Esophagus squamous epithelium (tissue), 5 donors: ENCODE measurements at places on chromosomes 5 and 9. TPM values are rescaled to one million over a fixed set of nuclear protein-coding genes. Genes with fewer than 3 reads are reported as not detected.

DNA sequence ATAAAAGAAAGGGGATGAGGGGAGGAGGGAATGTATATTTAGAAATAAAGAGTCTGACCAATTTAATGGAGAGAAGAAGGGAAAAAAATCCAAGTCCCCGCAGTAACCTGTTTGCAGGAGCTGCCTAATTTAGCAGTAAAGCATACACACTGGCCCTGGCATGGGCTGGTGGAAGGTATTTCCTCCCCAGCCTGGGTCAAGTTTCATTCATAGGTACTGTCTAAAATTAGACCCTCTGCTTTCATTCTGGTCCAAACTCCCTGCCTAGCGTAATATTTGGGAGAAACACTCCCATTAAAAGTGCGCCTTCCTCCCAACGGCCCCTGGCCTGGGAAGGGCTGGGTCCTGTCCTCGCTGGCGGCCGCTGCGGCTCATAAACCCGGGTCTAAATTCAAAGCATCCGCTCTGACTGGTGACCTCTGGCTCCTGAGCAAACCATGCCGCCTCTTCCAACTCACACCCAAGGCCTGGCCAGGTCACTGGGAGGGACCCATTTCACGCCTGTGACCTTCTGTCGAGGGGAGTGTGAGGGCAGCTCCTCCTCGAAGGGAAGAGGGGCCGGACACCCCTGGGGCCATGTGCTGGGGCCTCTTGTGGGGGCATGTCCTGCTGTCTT, 123.2 kb downstream of the FGF18 start:
- H3K4me3 ChIP-seq, result no peak overlapping the region
- no peaks in the 10 kb centered on the region for H3K4me1 ChIP-seq
- no peaks in the 10 kb centered on the region for H3K36me3 ChIP-seq
- H3K27me3 ChIP-seq, result no peaks in the 10 kb centered on the region

DNA sequence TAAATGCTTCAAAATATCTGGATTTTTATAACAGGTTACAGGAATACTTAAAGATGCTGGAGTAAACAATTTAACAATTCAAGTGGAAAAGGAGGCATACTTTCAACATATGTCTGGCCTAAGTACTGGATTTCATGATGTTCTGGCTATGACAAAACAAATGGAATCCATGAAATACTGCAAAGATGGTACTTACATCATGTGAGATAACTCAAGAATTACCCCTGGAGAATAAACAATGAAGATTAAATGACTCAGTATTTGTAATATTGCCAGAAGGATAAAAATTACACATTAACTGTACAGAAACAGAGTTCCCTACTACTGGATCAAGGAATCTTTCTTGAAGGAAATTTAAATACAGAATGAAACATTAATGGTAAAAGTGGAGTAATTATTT, 35.6 kb downstream of the SLC30A5 start:
- H3K36me3 ChIP-seq, result peaks cover 91% of the 10 kb centered on the region
- H3K4me3 ChIP-seq, result no peak overlapping the region
- H3K27me3 ChIP-seq, result no peaks in the 10 kb centered on the region
- no peaks in the 10 kb centered on the region for H3K4me1 ChIP-seq

GRCh38 chr5:82291420-82291819, 13.3 kb upstream of the RPS23 start:
- no peak overlapping the region for H3K27ac ChIP-seq
- no peak overlapping the region for H3K4me3 ChIP-seq
- H3K36me3 ChIP-seq, result no peaks in the 10 kb centered on the region

GRCh38 chr5:136525597-136525996, 160.3 kb upstream of the TRPC7 start:
- H3K4me1 ChIP-seq, result no peaks in the 10 kb centered on the region
- no peaks in the 10 kb centered on the region for H3K27me3 ChIP-seq
- DNase-seq, result no peak

- no peaks in the 10 kb centered on the region for H3K36me3 ChIP-seq
- H3K27ac ChIP-seq, result no peak overlapping the region
- no peaks in the 10 kb centered on the region for H3K27me3 ChIP-seq
- DNase-seq, result no peak
- no peak overlapping the region for H3K4me3 ChIP-seq
Measured at GRCh38 chr5:164581889-164582288, 1076.5 kb downstream of the MAT2B start.

Gene DCAF10
- total RNA-seq, result 16.9 TPM

Gene IFNA13
- total RNA-seq, result not detected
